ENCODE measurements at places on chromosomes 16 and 17. TPM values are rescaled to one million over a fixed set of nuclear protein-coding genes. Genes with fewer than 3 reads are reported as not detected.

The CA7 gene
- 0.65 TPM for total RNA-seq

The SCRN2 gene
- 36.3 TPM for total RNA-seq

The KRT39 gene
- total RNA-seq, result not detected

The RND2 gene
- not detected for total RNA-seq

The NPIPB2 gene
- 0.65 TPM for total RNA-seq

GRCh38 chr17:39872751-39873150 is 4.7 kb downstream of the ZPBP2 start:
- H3K4me1 ChIP-seq, result no peaks in the 10 kb centered on the region
- no peaks in the 10 kb centered on the region for H3K36me3 ChIP-seq
- H3K27ac ChIP-seq, result no peak overlapping the region
- H3K27me3 ChIP-seq, result peaks cover 27% of the 10 kb centered on the region
- peak; percentile 78 for DNase-seq

DNA sequence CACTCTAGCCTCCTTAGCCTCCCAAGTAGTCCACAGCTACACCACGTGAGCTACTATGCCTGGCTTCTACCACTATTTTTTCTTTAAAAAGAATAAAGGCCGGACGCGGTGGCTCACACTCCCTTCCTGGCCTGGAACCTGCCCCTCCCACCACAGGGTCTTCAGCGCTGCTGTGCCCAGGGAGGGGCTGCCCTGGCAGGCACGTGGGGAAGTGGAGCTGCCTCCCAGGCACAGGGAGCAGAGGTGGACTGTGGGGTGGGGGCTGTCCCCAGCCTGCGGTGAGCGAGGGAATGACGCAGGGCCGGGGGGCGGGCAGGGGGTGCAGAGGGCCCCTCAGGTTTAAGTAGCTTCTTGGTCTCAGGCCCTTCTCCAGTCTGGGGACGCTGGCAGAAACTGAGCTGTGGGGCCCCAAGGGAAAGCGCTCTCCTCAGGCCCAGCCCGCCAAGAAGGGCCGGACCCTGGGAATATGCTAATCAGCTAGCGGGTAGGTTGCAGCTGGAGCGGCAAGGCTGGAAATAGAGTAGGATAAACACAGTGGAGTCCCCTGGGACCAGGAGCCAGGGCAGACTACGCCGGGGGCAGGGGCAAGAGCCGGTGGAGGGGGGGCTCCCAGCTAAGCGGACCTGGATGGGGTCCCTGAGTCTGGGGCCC is 46.8 kb downstream of the TIMM22 start:
- no peak overlapping the region for H3K4me3 ChIP-seq
- H3K27me3 ChIP-seq, result no peaks in the 10 kb centered on the region
- no peaks in the 10 kb centered on the region for H3K36me3 ChIP-seq
- no peaks in the 10 kb centered on the region for H3K4me1 ChIP-seq
- no peak for DNase-seq

DNA sequence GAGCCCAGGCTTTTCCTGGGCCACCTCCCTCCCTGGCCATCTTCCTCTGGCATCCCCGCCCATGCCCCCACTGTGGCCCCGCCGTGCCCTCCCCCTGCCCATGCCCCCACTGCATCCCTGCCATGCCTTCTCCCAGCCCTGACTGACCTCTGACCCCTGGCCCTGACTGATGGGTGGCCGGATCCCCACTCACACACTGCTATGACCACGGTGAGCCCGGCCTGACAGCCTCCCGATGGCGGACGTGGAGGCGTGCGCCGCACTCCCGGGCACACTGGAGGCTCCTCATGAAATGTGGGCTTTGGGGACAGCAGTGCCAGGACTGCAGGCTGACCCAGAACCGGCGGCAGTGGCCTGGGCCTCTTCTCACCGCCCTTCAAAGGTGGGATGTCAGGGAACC is 10.6 kb upstream of the C1QTNF8 start:
- H3K4me3 ChIP-seq, result no peak overlapping the region
- no peak for DNase-seq

GRCh38 chr17:1414634-1415033 is 14.6 kb upstream of the YWHAE start:
- H3K27ac ChIP-seq, result no peak overlapping the region
- peaks cover 10% of the 10 kb centered on the region for H3K4me1 ChIP-seq
- no peaks in the 10 kb centered on the region for H3K27me3 ChIP-seq
- H3K36me3 ChIP-seq, result peaks cover 4% of the 10 kb centered on the region
- H3K4me3 ChIP-seq, result no peak overlapping the region

DNA sequence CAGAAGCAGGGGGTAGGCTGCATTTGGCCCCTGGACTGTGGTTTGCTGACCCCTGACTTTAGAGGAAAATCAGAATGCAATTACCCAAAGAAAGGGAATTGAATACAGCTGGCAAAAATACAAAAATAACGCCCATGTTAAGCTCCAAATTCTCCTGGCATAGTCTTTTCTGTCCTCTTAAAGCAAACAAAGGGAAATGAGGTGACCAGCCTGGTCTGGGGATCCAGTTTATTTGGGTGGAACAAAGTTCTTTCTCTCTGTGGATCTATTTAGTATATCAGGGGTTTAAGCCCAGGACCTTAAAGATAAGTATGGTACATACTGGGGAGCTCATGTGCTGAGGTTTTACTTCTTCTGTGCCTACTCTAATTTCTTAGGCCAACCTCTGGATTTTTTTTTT is 23.5 kb downstream of the DNAJA2 start:
- H3K36me3 ChIP-seq, result peaks cover 7% of the 10 kb centered on the region
- H3K4me1 ChIP-seq, result no peaks in the 10 kb centered on the region
- DNase-seq, result no peak
- no peak overlapping the region for H3K4me3 ChIP-seq
- no peak overlapping the region for H3K27ac ChIP-seq

- H3K36me3 ChIP-seq, result no peaks in the 10 kb centered on the region
- H3K27me3 ChIP-seq, result no peaks in the 10 kb centered on the region
- DNase-seq, result peak; percentile 78
- no peak overlapping the region for H3K27ac ChIP-seq
- H3K4me3 ChIP-seq, result no peak overlapping the region
Observed at GRCh38 chr17:28216528-28216927, 102.5 kb upstream of the TMEM97 start.

DNA sequence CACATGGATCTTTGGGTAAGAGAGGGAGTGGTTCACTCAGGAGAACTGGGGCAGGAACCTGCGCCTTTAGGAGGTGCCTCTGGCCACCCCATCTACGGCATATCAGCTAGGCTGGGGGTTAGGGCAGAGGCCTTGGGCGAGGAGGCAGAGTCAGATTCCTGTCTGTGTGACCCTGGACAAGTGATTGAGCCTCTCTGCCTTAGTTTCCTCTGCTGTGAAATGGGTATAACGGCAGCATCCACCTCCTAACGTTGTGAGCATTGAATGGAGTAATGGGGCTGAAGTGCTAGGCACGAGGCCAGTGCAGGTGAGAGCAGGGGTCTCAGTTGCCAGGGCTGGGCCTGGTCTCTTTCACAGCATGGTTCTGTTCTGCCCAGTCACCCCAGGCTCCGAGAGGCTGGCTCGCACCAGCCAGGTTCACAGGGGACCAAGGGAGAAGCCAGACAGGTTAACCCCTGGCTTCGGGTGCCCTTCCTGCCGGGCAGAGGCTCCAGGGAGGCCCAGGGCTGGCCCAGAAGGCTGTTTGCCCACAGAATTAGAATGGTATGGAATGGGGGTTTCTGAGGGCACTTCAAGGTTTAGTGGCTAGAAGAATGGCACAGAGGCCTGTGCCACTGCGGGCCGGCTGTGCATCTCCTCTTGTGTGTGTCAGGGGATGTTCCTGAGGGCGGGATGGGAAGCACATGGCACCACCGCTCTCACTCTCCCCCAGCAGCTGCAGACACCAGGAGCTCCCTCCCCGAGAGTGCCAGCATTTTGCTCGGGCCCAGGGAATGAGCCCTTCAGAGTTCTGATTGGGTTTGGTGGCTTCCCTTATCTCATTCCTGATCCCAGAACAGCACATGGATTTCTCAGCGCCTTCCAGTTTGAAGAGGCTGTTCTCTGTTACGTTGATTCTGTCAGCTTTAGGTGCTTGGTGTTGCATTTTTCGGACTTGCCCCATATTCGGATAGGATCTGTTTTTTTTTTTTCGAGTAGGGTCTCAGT is 23.8 kb downstream of the UNC13D start:
- no peaks in the 10 kb centered on the region for H3K27me3 ChIP-seq
- no peaks in the 10 kb centered on the region for H3K4me1 ChIP-seq
- no peak overlapping the region for H3K4me3 ChIP-seq
- H3K27ac ChIP-seq, result no peak overlapping the region

GRCh38 chr17:69375229-69375628 is 39.3 kb upstream of the MAP2K6 start:
- no peaks in the 10 kb centered on the region for H3K4me1 ChIP-seq
- no peaks in the 10 kb centered on the region for H3K27me3 ChIP-seq
- H3K36me3 ChIP-seq, result no peaks in the 10 kb centered on the region
- DNase-seq, result no peak

GRCh38 chr17:66938656-66939055 is 25.9 kb upstream of the CACNG4 start:
- no peak for DNase-seq
- no peak overlapping the region for H3K27ac ChIP-seq
- H3K36me3 ChIP-seq, result no peaks in the 10 kb centered on the region
- no peak overlapping the region for H3K4me3 ChIP-seq

DNA sequence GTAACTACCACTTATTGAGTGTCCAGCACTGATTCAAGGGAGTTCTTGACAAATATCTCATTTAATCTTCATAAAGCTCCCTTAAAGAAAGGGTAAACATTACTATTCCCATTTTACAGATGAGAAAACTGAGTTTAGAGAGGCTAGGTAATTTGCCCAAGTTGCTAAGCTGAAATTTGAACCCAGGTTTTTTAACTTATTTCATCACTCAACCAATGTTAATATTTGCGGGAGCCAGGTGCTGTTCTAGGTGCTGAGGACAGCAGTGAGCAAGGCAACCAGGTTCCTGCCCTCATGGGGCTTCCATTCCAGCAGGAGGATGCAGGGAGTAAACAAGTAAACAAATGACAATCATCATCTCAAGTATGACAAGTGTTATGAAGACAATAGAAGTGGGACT is 104.0 kb upstream of the LHX1 start:
- H3K4me3 ChIP-seq, result no peak overlapping the region
- H3K4me1 ChIP-seq, result no peaks in the 10 kb centered on the region
- no peaks in the 10 kb centered on the region for H3K36me3 ChIP-seq
- H3K27ac ChIP-seq, result no peak overlapping the region
- DNase-seq, result no peak
- H3K27me3 ChIP-seq, result peaks cover 10% of the 10 kb centered on the region

DNA sequence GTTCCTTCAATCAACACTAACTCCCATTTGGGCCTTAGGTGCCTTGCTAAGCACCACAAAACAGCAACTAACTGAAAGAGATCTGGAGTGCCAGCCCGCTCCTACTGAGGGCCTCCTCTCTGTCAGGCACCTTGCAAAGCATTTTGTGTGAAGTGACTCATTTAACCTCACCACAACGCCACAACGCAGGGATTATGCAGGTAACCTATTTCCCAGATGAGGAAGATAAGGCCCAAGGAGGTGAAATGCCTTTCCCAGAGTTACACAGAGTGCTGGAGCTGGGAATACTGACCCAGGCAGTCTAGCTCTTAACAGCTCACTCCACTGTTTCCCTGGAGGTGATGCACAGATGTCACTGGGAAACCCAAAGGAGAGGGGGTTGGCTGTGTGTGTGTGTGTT is 32.8 kb downstream of the DRC3 start:
- no peaks in the 10 kb centered on the region for H3K36me3 ChIP-seq
- DNase-seq, result no peak
- H3K27me3 ChIP-seq, result no peaks in the 10 kb centered on the region
- peaks cover 22% of the 10 kb centered on the region for H3K4me1 ChIP-seq
- no peak overlapping the region for H3K4me3 ChIP-seq

DNA sequence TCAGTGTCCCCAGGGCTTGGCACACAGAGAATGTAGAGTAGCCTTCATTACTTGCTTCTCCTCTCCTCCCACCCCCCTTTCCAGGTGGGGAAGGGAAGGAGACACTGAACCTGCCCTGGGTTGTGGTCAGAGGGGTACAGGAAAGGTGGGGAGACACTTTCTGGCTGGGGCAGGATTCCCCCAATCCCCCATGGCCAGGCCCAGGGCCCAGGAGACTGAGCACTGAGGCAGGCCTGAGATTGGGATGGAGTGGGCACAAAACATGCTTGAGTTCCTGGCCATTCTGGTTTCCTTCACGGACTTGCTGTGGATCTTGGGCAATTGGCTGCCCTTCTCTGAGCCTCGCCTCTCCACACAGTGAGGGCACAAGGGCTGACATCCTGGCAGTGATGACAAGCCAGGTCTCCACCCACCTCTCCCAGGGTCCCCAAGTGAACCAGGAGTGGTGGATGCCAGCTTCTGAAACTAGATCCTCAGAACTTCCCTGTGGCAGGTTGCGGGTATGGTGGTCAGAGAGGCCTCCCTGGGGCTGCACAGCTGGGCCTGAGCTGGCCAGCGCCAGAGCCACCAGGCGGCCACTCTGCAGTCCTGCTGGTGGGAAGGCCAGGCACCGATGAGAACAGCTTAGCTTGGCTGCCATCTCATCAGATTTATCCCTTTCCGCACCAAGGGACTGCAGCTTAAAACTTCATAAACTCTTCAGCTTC is 9.3 kb downstream of the ZNF629 start:
- peak; percentile 20 for DNase-seq
- peaks cover 12% of the 10 kb centered on the region for H3K4me1 ChIP-seq
- H3K4me3 ChIP-seq, result no peak overlapping the region
- no peaks in the 10 kb centered on the region for H3K27me3 ChIP-seq
- no peaks in the 10 kb centered on the region for H3K36me3 ChIP-seq

GRCh38 chr17:34920676-34921075 is 40.6 kb downstream of the CCT6B start:
- H3K27me3 ChIP-seq, result no peaks in the 10 kb centered on the region
- no peaks in the 10 kb centered on the region for H3K4me1 ChIP-seq
- H3K4me3 ChIP-seq, result no peak overlapping the region
- H3K27ac ChIP-seq, result no peak overlapping the region
- no peaks in the 10 kb centered on the region for H3K36me3 ChIP-seq

All from GM23248 (cell line).